ENCODE measurements at places on chromosomes 16 and 17. TPM values are rescaled to one million over a fixed set of nuclear protein-coding genes. Genes with fewer than 3 reads are reported as not detected.

WSCD1 gene
- 2.7 TPM for total RNA-seq

RNF157 gene
- 1.3 TPM for total RNA-seq

CDRT15 gene
- total RNA-seq: not detected

- DNase-seq: no peak
Observed at GRCh38 chr16:965036-965395, 5.8 kb downstream of the LMF1 start.

- peak; percentile 78 for DNase-seq
Observed at GRCh38 chr17:82961366-82962162, 117.8 kb upstream of the METRNL start.

DNA sequence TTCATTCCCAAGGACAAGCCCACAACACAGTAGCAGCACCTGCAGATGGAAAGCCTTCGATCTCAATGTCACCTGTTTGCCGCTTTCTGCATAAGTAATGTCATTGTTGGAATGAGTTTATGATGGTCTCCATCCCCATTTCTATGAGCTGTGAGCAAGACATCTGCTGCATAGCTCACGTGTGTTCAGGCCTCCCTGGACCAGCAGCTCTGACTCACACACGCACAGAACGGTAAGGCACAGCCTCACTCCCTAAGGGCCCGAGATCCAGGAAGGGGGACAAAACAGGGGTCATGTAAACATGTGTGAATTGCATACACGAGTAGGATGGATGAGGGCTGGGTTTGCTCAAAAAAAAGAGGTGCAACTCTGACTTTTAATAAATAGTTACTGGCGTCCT is 223.1 kb downstream of the SOX9 start:
- no peak for DNase-seq

DNA sequence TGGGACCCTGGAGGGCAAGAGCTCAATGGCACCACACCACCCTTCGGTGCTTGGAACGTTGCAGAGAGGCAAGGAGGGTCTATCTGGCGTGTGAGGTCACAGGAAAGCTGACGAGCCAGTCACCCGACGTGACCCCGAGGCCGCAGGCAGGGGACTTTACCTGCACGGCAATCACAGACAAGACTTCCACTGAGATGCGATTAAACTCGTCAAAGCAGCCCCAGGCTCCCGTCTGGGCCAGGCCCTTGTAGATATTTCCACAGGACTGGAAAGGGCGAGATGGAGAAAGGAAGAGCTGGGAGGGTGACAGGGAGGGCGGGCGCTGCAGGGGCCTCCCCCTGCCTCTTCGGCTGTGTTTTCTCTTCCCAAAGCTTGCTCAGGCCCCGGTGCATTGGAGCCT is 78.3 kb downstream of the DNAH17 start:
- no peak for DNase-seq

DNA sequence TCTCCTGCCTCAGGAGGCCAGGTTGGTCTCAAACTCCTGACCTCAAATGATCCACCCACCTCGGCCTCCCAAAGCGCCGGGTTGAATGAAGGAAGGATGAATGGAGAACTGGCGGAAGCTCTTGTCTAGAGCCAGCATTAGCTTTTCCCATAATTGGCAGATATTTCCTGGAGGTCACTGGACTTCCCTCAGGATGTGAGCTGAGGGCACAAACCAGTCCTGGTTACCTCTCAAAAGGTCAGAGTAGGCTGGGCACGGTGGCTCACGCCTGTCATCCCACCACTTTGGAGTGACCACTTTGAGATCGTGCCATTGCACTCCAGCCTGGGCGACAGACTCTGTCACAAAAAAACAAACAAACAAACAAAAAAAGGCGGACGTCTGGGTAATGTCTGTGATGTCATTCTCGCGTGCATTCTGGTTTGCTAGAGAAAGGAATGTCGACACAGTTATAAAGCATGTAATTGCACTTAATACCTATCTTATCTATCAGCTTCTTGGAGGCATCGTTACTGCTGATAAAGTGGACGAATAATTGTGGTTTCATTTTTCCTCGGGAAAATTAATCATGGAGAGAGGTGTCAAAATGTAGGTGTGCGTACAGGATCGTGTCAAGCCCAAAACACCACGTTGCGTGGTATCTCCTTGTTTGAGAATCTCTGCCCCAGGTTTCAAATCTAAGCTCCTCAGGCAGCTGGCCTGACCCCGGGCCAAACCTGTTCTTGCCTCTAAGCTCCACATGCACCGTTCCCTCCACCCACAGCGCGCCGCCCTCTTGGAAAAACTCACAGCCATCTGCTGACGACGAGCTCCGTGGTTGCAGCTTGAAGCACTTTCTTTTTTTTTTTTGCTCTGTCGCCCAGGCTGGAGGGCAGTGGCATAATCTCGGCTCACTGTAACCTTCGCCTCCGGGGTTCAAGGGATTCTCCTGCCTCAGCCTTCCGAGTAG is 6.4 kb upstream of the CRK start:
- DNase-seq: no peak

DNA sequence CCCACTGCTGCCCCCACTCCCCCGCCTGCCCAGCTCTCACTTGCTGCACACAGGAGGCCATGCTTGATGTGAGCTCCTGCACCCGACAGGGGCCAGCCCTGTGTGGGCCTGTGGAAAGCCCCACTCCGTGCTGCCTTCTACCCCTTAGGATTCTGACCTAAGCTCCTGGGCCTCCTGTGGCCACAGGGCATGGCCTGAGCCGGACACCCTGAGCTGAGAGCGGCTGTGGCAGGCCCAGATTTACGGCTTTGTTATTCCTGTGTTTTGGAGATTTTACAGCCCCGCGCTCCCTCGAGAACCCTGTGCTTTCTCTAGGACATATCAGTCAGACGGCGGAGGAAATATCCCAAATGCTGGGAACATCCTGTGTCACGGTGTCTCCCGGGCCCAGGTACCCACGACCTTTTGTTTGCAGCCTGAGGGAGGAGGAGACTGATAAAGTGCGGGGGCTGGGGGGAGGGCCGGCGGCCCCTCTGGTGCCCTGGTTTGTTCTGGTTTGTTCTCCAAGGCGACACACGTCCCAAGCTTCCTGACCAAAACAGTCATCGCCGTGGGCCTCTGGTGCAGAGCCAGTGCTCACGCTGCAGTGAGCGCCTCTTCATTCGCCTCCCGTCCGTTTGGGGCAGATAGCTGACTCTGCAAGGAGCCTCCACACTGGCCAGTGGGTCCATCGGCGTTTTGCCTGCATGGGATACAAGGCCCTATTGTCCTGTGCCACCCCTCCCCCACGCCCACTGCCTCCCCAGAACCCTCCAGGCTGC is 363.4 kb downstream of the C16orf95 start:
- no peak for DNase-seq

GRCh38 chr17:80182845-80183223 is 13.0 kb downstream of the CARD14 start:
- DNase-seq: no peak

DNA sequence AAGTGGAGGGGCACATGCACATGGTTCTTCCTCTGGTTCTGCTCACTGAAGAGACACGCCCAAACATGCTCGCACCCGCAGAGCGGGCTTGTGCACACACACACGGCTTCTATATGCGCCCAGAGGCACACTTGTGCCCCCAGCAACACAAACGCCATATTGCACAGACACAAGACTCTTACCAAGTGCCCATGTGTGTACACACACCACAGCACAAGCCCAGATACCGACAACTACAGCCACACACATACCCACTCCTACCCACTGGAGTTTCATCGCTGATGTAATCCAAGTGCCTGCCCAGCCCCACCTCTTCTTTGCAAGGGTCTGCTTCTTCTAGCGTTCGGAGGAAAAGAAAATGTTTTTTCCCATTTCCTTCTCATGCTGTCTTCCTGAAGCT is 6.5 kb upstream of the PRR29 start:
- no peak for DNase-seq

- DNase-seq: no peak
Observed at GRCh38 chr16:4404967-4405696, 11.3 kb downstream of the CORO7 start.

- DNase-seq: no peak
Observed at GRCh38 chr16:85437166-85438052, 175.7 kb upstream of the GSE1 start.

DNA sequence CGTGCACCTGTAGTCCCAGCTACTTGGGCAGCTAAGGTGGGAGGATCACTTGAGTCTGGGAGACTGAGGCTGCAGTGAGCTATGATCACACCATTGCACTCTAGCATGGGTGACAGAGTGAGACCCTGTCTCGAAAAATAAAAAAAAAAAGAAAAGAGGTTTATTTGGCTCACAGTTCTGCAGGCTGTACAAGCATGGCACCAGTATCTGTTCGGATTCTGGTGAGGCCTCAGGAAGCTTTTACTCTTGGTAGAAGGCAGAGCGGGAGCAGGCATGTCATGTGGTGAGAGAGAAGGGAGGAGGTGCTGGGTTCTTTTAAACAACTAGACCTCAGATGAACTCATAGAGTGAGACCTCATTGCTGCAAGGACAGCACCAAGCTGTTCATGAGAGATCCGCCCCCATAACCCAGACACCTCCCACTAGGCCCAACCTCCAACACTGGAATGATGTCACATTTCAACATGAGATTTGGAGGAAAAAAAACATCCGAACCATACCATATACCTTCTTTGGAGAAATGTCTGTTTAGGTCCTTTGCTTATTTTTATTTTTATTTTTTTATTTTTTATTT is 10.3 kb upstream of the RMI2 start:
- DNase-seq: no peak

Data from lower leg skin (tissue), 4 donors.